ENCODE measurements at places on chromosomes 16 and 17. TPM values are rescaled to one million over a fixed set of nuclear protein-coding genes. Genes with fewer than 3 reads are reported as not detected.

KRT25 gene
- total RNA-seq = not detected

SLC35G6 gene
- total RNA-seq = not detected

SOX9 gene
- total RNA-seq = not detected

SLC16A5 gene
- 20.2 TPM for total RNA-seq

CLEC3A gene
- total RNA-seq = not detected

KRTAP16-1 gene
- 0.68 TPM for total RNA-seq

SBK1 gene
- total RNA-seq = 26.3 TPM

ELP5 gene
- total RNA-seq = 34.3 TPM

ZNF629 gene
- 7.6 TPM for total RNA-seq

SMIM36 gene
- not detected for total RNA-seq

TBC1D3C gene
- total RNA-seq = not detected

ZNF830 gene
- 39.1 TPM for total RNA-seq

WNT9B gene
- not detected for total RNA-seq

DNA sequence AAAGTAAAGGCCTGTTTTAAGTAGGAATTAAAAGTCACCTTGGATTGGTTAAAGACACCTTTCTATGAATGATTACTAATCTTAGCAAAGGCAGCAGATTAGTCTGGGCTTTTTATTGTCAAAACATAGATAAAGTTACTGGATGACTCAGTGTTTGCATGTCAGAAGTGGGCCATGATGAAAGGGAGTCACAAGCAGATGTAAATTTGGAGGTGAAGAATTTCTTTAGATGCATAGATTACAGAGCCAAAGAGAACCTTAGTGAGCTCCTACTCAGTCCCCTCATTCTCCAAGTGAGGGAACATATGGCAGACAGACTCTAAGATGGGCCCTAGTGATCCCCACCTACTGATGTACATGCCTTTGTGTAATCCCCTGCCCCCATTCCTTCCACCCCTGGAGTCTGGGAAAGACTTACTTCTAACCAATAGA lies 124.5 kb downstream of the HS3ST3A1 start:
- DNase-seq = no peak

DNA sequence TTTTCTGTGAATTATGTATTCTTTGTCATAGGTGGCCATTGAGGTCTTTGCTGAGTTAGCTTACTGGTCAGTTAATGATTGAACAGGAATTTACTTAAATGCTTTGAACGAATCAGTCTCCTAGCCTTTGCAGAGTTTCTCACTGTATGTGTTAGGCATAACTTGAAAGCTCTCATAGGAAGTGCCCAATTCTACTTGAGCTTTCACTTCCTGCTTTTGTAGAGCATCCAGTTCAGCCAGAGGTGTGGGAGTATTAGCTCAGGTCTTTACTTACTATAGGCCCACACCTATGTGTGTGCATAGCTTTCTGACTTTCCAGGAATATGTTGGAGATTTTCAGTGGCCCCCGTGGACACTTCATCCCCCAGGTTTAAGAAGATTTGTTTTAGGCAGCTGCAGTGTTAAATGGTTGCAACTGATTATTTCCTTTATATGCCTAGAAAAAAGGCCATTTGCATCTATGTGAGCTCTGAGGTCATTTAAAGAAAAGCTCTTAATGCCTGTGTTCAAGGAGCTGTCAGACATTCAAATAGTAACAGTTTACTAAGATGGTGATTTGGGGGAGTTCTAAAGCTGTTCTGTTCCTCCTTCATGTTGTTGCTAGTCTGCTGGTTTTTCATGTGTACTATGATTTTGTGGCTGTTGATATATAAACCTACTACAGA lies 62.3 kb downstream of the PHKB start:
- DNase-seq = no peak

DNA sequence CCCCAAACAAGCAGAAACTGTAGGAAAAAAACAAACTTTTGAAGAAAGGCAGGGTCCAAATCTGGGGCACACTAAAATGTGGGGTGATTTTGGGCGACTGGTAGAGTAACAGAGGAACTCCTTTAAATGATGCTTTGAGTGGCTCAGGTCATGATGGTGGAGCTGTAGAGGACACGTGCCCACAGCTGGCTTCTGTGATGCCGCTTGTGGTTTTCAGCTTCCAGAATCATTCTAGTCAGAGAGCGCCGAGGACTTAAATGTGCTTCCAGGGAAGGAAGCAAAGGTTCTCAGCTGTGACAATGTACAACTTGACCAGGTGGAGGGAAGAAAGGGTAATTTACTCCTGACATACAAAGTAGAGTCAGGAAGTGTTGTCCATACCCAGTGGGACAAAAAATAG lies 162.4 kb downstream of the LGALS9B start:
- no peak for DNase-seq

- DNase-seq = no peak
Measured at GRCh38 chr17:32143527-32143870, 1.2 kb downstream of the RHOT1 start.

DNA sequence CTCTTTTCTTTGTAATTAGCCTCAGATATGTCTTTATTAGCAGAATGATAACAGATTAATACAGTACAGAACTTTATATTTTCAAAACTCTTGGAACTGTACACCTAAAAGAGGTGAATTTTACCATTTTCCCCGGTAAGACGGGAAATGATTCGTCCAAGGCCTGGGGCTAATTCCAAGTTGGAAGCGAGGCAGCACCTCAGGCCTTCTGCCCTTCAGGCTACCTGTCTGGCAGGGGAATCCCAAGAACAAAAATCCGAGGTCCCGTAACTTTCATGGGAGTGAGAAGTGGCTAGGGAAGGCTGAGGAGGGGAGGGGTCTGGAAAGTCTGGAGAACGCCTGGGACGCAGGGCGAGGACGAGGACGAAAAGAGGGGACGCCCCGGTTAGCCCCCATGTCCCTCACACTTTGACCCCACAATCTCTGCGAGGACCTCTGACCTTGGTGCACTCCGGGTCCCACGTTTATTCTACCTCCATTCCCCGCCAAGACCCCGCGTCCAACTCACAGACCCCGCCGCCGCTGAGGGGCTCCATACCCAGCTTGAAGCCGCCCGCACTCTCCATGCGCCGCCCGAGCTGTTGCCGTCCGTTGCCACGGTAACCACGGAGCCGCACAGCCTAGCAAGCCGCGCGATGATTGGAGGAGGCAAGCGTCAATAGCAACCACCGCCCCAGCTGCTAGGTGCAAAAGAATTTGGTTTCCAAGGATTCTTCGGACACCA lies at the start of gene HYDIN:
HYDIN (minus strand) TSS at position 601 of the 724 bp plus-strand sequence. CDS start 43,827 bp downstream, outside the sequence.
- no peak for DNase-seq

DNA sequence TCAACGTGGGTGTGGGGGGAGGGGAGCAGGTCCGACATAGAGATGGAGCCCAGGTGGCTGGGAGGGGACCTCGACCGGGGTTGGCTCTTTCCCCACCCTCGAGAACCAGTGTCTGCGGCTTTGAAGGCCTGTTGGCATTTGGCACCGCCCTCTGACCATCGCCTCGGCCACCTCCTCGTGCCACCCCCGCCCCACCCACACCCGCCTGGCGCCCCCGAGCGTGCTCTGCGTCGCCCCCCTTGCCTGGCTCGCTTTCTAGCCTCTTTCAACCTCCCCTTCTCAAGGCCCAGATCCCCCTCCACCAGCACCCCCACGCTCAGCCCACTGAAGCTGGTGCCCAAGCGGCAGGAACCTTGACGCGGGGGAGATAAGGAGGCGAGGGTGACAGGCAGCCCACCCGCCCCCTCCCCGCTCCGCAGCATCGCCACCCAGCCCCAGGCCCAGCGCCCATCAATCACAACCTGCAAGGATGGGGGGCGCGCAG lies 619 bp downstream of the CACNB1 start:
- DNase-seq = no peak

DNA sequence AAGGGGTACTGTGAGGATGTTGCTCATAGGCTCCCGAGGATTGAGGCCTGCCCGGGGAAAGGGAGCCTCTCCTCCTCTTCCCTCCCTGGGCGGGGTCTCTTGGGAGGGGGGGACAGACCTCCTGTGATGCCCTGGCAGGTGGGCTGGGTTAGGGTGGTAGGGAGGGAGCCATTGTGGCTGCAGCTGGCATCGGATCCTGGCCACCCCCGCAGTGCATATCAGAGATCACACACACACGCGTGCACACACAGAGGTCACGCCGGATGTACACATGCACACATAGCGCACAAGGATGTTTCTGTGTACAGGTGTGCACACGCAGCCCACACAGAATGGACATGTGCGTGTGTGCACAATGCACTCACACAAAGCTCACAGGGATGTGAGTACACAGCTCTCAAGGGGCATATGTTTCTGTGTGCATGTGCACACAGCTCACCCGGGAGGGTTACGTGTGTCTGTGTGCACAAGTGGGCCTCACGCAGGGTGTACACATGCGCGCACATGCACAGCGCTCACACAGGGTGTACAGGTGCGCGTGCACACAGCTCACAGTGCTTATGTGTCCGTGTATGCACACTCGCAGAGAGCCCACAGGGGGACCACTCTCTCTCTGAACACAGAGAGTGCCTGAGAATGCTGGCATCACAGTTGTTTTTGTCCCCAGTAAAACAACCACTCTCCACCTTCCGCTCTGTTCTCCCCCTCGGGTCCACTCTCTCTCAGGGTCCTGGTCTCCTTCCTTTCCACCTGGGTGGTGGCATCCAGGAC lies 2.4 kb downstream of the GJD3 start:
- no peak for DNase-seq

DNA sequence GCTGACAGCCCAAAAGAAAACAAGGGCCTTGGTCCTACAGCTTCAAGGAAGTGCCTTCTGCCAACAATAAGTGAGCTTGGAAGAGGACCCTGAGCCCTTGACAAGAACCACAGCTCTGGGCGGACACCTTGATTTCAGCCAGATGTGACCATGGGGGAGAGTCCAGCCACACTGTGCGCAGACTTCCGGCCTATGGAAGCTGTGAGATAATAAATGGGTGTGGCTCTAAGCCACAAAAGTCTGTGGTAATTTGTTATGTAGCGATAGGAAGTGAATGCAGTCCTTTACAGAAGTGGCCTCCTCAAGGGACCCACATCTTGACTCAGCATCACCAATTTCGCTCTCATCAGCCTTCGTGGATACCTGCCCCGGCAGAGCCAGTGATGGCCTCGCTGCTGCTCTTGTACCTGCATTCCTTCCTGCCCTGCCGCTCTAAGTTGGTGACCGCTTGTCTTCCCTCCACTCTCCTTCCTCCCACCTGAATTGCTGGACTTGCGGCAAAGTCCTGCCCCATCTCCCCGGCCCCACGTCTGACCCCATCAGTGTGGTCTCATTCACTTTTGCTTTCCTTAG lies 29.3 kb downstream of the PRSS54 start:
- DNase-seq = no peak

GRCh38 chr16:29158785-29159184 lies 173.9 kb downstream of the LAT start:
- DNase-seq = no peak

- no peak for DNase-seq
Measured at GRCh38 chr17:37312137-37312923, 63.5 kb upstream of the C17orf78 start.

DNA sequence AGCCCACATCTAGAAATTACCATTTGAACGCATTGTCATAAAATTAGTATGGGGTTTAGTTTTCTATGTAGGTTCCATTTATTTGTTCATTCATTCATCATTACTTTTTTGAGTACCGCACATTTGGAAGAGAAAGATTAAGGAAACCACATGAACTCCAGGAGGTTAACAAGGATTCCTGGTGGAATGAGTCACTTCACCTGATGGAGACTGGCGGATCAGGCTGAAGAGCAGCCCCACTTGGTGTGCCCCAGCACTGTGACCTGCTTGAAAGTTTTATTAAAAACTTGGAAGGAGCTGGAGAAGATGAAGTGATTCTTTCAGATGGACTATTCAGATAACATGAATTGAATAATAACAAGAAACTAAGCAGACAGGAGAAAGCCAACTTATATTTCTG lies 293.6 kb upstream of the CDH11 start:
- no peak for DNase-seq

GRCh38 chr17:61555127-61555566 lies 35.9 kb downstream of the NACA2 start:
- DNase-seq = no peak

DNA sequence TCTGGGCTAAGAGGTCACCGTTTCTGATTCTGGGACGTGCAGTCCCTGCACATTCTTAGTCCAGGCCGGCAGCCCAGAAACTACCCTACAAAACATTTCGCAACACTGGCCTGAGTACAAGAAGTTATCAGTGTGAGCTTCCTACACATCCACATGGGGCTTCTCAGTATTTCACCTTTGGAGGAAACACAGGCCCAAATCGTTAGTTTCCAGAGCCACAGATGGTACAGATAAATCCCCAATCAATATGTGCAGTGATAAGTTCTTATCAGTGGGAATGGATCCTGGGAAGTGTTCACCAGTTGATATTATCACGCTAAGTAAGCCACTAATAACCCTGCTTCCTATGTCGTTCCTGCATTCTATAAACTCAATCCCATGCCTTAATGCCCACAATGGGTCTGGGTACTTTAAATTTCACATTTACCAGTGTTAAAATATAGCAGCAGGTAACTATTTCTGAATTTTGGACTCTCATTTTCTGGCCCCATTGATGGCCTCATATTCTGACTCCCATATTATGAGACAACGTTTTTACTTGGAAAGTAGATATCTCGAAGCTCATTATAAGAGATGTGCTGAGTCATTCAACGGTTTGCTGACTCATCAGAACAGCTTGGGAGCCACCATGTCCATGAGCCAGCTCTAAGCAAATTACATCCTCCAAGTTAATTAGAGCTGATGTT lies 370.2 kb upstream of the MAF start:
- no peak for DNase-seq

GRCh38 chr17:50934672-50935220 lies 68.6 kb upstream of the TOB1 start:
- no peak for DNase-seq

GRCh38 chr16:49597796-49598195 lies 224.2 kb downstream of the C16orf78 start:
- DNase-seq = no peak

DNA sequence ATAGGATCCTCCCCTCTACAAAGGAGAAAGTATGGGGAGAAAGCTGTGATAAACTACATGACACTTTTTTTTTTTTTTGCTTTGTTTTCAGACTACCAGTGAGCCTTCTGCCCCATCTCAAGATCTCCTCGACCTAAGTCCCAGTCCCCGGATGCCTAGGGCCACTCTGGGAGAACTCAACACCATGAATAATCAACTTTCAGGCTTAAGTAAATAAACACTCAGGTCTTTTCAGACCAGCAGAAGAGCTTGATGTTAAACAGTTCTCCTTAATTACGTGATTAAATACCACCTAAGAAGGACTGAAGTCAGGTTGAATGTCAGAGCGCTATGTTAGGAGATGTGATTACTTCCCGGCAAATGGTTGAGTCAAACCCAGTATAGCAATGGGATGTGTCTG lies 31.4 kb downstream of the COX11 start:
- DNase-seq = no peak

GRCh38 chr17:32783602-32784001 lies 93.3 kb downstream of the MYO1D start:
- no peak for DNase-seq

DNA sequence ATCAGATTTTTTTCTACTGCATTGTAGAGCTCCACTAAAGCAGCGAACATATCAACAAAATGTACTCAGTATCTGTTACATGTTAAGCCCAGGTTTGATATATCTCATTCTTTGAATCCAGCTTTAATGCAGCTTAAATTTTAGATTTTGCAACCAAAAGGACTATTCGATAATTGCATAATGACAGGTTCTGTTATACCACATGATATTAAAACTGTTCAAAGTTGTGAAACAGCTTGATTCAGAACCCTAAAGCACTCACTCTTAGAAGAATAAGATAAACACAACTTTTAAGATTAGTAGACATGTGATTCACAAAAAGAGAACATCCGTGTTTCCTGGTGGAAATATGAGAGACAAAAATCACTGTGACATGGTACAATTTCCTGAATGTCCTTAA lies 427.9 kb downstream of the CDH11 start:
- no peak for DNase-seq
